NCI-H1092 (cell line): ENCODE measurements at places on chromosomes 4 and X.

GRCh38 chr4:75912968-75913367 is 10.7 kb upstream of the PPEF2 start:
- DNase-seq = no peak

DNA sequence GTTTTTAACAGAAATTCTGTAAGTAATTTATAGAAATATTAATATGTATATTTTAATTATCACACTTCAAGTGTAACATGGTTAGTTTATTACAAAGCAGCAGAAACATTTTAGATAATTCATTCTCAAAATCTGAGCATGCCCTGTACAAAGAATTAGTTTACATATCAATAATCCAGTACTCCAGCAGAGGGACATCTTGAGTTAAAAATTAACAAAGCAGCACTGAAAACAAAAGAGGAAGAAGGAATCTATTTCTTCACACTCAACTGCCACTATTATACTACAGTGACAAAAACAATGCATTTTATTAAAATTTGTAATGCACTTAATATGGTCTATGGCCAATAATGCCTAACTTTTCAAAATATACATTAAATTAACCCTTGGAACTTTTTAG is 179.1 kb upstream of the KLHL4 start:
- DNase-seq = no peak

GRCh38 chr4:121308328-121308663 is 72.5 kb downstream of the QRFPR start:
- DNase-seq = no peak

DNA sequence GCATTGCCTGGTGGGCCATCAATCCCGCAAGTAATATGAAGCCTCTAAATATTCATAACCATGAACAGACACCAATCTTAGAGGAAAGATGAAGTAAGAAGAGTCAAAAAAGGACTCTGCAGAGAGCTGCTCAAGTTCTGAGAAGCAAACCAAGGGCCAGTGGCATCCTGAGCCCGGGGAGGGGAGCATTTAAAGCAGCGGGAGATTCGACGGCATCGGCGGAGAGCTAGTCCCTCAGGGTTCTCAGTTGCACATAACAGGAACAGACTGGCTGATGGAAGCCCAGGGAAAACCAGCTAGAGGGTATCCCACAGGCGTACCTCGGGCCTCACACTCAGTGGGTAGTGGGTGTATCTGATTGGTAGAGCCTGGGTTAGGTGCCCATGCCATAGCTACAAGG is 4.9 kb upstream of the PNMA6E start:
- no peak for DNase-seq

DNA sequence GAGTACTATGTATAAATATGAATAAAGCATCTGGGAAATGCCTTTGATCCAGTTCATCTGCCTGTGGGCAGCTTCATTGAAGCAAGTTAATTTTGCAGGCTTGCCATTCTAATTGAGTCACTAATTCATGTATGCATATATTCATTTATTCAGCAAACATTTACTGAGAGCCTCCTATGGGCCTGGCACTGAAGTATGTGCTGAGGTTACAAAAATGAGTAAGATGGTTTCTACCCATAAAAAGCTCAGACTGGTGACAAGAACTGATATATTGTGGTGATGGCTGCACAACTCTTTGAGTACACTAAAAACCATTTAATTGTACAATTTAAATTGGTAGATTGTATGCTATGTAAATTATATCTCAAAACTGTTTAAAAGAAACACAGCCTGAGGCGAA is 1.1 kb upstream of the MRPL1 start:
- DNase-seq = no peak

- DNase-seq = no peak
Measured at GRCh38 chr4:183260491-183261151, 59.5 kb downstream of the CLDN22 start.

DNA sequence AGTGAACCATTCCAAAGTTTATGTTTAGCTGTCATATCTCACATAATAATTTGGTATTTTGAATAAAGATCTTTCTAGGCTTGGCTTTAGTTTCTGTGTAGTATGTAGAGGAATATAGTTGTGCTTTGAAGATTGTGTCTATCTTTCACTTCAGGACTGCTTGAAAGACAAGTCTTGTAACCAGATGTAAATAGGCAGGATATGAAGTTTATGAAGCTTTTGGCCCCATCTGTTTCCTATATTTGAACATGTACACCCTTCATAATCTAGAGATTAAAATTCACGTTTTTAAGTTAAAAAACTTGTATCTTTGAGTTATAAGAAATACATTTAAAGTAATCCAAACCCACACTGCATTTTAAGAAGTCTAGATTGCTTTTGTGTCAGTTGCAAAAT is 11.7 kb upstream of the FREM3 start:
- no peak for DNase-seq

DNA sequence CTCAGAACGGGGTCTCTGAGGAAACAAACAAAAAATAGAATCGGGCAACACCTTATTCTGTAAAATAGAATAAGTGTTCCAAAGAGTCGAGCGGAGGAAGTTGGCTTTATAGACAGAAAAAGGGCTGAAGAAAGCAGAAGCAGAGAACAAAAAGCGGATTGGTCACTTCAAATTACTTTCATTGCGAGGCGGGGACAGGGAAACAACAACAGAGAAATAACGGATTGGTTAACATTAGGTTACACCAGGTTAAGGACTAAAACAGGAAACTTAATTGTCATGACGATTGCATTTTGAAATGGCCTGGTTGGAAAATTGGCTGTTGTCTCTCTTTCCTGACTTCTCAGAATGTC is 433 bp upstream of the COQ2 start:
- peak; percentile 4 for DNase-seq
